ENCODE measurements at places on chromosomes 11 and 22.

DNA sequence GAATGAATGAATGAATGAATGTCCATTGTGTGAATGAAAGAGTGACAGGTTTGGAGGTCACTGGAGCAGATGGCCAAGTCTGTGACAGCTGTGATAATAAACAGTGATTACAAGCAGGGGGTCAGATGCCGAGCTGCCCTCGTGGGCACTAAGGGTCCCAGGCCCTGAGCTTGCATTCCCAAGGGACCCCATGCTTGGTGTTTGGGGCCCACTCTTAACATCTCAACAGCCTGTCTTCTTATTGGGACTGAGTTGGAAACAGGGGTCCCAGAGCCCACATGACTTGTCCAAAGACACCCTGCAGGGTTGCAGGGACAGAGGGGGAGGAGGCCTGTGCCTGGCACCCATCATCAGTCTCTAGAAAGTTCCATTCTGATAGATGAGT lies 12.0 kb upstream of the ANO1 start:
- no peak for DNase-seq

DNA sequence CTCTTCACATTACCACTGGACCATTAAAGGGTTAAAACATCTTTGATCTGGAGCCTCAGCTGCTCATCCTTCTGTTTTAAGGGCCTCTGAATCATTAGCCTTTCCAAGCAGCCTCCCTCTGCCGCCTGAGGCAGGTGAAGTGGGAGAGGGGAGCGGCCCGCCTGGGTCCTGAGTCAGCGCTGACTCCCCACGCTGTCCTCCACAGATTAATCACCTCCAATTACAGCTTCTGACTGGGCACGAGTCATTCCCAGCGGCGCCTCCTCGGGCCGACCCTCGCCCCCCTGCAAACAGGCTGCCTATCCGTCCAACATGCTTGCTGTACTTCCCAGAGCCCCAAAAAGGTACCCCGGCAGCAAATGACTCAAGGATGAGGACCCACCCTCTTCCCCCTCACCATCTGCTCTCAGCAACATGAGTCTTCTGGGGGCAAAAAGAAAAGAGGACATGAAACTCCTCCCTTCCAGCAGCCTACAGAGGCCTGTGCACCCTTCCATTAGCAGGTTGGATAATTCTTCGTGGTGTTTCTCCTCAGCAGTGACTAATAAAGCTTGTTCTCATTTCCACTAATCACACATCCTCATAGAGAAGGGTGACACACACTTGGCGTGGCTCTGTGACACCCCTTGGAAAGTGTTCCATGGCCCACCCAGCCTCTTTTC lies 44.3 kb upstream of the JAM3 start:
- DNase-seq = no peak

GRCh38 chr11:117511931-117512539 lies 184.4 kb downstream of the CEP164 start:
- no peak for DNase-seq

DNA sequence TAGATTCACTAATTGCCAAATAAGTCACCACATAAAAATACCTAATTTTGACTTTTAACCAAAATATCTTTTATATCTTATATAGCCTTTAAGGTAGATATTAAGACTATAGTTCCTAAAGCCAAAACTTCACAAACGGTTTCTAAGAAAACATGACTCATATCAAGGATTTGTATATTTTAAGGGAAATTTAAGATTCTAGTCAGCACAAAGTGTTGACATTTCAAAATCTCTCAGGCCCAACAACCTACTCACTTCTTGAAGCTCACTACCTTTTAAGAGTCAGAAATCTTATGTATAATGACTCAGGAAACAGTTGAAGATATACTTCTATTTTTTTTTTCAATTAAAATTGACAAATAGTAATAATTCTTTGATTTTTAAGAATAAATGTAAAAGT lies 221.9 kb downstream of the SBF2 start:
- DNase-seq = no peak

DNA sequence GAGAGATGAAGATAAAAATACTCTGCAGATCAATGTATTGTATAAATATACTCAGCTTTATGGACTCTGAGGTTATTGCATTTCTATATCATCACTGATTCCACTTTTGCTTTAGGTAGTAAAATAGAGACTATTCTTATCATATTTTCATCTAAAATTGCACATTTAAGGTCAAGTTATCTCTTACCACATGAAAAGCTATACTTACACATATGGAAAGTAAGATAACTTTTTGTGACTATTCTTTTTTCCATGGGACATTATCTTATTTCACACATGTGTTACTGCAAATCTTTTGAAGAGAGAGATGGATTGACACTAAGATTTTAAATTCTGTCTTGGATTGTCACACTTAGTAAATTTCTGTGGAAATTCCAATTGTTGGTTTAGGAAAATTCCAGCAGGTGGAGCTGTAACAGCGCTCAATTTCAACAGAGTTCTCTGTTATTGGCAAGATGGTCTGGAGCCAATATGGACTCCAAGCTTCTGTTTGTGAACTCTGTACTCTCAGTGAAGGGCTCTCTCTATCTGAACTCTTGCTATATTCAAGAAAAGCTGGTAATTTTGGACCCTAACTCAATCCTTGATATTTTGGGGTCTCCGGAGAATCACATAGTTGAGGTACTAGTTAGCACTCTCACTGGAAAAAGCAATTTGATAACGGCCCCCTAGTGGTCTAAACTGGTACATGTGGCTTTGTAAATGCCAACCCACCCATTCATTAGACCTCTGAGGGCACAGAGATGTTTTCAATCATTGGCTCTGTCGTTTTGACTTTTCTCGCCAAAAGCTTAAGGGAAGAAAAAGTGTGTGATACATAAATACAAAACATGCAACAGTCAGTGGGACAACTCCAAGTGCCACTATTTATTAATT lies 429.7 kb downstream of the ETS1 start:
- DNase-seq = peak; percentile 10

GRCh38 chr22:37337204-37337943 lies 55.1 kb downstream of the CYTH4 start:
- DNase-seq = no peak

GRCh38 chr22:47610764-47611163 lies 848.3 kb downstream of the TBC1D22A start:
- DNase-seq = no peak
